ENCODE measurements at places on chromosomes 13 and 19.

- DNase-seq: no peak
These were observed 1466.9 kb downstream of the UQCRFS1 start for GRCh38 chr19:27745978-27746542.

GRCh38 chr13:83325125-83325853 lies 557.0 kb downstream of the SLITRK1 start:
- no peak for DNase-seq

GRCh38 chr13:95385373-95385772 lies 84.1 kb upstream of the ABCC4 start:
- no peak for DNase-seq

- DNase-seq: no peak
These were observed 51.3 kb downstream of the OR10H4 start for GRCh38 chr19:16000024-16000663.

GRCh38 chr19:21133633-21134032 lies 8.2 kb upstream of the ZNF431 start:
- no peak for DNase-seq

GRCh38 chr13:84294576-84294975 lies 412.3 kb upstream of the SLITRK1 start:
- no peak for DNase-seq

GRCh38 chr19:14405380-14405757 lies 13.8 kb downstream of the DDX39A start:
- DNase-seq: no peak

DNA sequence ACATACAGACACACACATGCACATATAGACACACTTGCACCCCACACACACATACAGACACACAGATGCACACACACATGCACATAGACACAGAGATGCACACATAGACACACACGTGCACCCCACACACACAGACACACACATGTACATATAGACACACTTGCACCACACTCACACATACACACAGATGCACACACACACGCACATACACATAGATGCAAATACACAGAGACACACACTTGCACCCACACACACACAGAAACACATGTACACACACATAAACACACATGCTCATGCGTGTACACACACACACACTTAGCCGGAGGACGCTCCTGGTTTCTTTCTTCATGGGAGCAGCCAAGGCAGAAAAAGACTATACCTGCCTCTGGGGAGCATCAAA lies 10.0 kb downstream of the COL4A2 start:
- no peak for DNase-seq

DNA sequence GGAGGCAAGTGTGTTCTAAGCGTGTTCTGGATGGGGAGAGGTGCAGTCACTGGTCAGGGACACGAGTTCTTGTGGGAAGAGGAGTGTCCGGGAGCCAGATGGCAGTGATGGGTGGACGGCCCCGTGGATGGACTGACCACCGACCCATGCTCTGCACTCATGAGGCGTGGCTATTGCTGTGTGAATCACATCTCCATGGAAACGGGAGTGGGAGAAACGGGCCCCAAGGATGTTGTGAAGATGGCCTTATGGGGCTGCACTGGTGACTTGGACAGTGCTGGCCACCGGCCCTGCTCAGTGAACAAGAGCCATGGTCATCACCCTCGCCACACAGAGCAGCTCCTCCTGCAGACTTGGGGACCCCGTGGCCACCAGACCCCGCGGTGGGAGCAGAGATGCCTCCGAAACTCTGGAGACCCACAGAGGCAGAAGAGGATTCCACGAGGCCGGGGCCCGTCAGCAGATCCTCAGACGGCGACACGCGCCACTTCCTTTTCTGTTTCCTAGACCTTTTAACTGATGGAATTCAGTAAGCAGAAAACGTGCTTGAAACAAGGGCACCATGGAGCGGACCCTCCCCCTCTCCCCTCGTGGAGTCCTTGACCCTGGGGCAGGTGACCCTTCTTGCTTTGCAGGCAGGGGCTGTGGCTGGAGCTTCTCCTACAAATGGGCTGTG lies 47.5 kb downstream of the GAS6 start:
- DNase-seq: no peak

GRCh38 chr19:5977222-5977784 lies 637 bp downstream of the RANBP3 start:
- no peak for DNase-seq

DNA sequence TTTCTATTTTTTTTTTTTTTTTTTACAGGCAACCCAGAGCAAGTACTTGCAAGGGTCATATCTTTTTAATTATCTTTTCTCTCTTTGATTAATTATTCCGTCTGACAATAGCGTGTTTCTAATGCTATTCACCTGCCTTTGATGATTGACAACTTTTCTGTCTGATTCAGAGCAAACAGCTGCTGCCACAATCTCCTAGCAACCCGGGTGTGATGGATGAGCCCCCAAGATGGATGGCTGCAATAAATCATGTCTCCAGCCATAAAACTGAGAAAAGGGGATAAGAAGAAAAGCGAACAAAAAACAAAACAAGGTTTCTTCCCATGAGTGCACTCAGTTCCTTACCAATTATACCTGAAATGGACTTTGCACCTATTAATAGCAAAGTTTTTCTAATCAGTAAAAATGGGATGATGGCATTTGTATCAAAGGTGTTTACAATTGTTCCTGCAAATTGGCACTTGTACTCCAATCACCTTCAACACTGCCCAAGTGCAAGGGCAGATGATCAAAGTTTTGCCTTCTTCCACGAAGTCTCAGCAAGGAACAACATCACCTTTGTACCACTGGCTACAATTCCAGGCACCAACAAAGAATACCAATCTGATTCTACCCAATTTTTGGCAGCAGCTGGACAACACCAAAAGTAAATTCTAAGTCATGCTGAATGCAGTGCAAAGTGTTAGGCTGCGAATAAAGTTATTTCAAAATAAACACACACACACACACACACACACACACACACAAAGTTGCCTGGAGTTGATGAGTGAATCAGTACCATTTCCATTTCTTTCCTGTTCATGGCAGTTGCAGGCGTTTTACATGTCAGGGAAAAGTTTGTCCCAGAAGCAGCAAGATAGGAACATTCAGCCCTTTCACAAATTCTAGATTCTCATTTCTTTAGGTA lies 12.0 kb downstream of the TSHZ3 start:
- DNase-seq: no peak

DNA sequence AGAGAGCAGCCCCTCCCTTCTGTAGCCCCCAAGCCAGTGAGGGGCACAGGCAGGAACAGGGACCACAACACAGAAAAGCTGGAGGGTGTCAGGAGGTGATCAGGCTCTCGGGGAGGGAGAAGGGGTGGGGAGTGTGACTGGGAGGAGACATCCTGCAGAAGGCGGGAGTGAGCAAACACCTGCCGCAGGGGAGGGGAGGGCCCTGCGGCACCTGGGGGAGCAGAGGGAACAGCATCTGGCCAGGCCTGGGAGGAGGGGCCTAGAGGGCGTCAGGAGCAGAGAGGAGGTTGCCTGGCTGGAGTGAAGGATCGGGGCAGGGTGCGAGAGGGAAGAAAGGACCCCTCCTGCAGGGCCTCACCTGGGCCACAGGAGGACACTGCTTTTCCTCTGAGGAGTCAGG lies 4.2 kb downstream of the KLK3 start:
- no peak for DNase-seq

- no peak for DNase-seq
These were observed 6.0 kb upstream of the KATNAL1 start for GRCh38 chr13:30313311-30313710.

DNA sequence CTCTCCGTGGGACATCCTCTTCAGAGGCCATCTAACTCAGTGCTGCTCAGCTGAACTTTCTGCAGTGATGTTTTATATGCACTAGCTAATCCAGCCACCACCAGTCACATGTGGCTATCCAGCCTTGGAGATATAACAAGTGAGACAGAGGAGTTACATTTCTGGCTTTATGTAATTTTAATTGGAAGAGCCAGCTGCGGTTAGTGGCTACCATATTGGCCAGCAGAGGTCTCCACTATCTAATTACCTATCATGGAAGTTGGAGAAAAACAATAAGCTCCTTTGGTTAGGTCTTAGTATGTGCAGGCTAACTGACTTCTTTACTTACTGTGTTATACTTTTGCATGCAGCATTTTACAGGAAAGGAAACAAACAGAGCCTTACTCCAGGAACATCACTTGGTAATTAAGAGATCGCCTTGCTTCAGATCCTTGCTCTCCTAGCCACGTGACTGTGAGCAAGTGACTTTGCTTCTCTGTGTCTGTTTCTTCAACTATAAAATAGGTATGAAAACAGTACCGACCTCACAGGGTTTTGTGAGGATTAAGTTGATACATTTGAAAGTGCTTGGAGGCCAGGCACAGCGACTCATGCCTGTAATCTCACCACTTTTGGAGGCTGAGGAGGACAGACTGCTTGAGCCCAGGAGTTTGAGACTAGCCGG lies 1.6 kb upstream of the KLK10 start:
- no peak for DNase-seq
